Endothelial cell (in vitro differentiated cells): ENCODE measurements at places on chromosomes 1 and 21.
A peak's percentile ranks its signal among the peaks of the same experiment; 100 is the strongest.

GRCh38 chr21:44872649-44873355 lies 688 bp downstream of the PTTG1IP start:
- DNase-seq = peak; percentile 40

DNA sequence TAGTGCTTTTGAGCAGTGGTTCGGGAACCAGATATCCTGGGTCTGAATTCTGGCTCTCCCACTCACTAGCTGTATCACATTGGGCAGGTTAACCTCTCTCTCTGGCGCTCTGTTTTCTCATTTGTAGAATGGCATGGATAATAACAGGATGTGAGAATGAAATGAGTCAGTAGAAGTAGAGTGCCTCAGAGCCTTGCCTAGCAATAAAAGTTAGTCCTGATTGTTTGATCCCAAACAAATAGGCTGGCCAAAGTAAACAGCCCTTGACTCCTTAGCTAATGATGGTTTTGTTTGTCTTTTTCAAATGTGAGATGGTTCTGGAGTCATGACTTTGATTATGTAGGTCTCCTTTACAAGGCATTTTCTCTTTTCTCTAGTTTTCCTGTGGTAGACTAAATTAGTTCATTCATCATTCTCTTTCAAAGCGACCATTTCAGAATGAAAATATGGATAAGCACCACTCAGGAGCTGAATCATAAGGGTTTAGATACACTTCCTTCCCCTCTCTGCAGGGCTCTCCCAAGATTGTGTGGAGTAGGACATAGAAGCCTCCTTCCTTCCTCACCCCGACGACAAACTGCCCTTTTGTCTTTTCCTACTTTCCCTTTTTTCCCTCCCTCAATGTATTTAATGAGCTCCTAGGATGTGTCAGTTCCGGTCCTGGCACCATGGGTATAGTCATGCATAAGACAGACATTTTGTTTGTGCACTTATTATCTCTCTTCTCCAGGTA lies 23.1 kb downstream of the KIAA0040 start:
- DNase-seq = no peak

GRCh38 chr21:39065917-39066316 lies 117.3 kb downstream of the PSMG1 start:
- no peak for DNase-seq

DNA sequence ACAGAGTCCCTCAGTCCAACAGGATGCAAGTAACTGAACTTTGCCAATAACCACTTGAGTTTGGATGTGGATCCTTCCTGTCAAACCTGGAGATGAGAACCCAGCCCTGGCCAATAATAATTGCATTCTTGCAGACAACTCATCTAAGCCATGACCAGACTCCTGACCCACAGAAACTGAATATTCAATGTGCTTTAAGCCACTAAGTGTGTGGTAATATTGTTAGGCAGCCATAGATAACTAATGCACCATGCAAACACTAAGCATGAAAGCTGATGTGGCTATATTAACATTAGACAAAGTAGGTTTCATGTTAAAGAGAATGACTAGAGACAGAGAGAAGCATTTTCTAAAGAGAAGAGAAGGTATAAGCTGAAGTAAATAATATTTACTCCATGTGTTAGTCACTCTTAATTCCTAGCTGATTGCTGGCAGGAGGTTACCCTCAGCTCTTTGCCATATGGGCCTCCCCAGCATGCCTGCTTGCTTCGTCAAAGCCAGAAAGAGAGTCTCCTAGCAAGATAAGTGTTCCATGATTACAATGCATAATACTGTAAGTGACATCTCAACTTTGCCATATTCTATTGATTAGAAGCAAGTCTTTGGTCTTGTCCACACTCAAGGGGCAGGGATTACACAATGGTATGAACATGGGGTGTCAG lies 276.4 kb upstream of the PLXNA2 start:
- DNase-seq = no peak

GRCh38 chr21:31103571-31104265 lies 65.4 kb upstream of the KRTAP19-8 start:
- DNase-seq = no peak
